Fibroblast of skin of right quadriceps (primary cell): ENCODE measurements at places on chromosomes 12 and 14.

- peak; percentile 53 for DNase-seq
Measured at GRCh38 chr14:56122301-56122700, 4.1 kb downstream of the PELI2 start.

DNA sequence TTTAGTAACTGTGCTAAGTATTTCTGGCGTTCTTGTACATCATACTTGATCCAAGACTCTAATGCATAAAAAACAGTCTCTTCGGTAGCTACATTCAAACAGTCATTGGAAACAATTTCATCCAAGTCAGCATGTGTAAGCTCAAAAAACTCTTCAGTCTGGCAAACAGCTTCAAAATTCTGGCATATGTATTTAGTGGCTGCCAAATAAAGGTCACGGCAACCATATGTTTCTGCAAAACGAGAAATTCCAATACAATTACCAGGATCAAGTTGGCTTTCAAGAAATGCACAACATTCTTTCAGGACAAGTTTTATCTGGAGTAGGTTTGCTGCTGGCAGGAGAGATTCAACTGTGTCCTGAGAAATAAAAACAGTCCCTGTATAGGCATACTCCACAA lies 16.5 kb downstream of the KLHL28 start:
- DNase-seq, result peak; percentile 94

GRCh38 chr14:95272057-95272456 lies 47.7 kb downstream of the CLMN start:
- no peak for DNase-seq

DNA sequence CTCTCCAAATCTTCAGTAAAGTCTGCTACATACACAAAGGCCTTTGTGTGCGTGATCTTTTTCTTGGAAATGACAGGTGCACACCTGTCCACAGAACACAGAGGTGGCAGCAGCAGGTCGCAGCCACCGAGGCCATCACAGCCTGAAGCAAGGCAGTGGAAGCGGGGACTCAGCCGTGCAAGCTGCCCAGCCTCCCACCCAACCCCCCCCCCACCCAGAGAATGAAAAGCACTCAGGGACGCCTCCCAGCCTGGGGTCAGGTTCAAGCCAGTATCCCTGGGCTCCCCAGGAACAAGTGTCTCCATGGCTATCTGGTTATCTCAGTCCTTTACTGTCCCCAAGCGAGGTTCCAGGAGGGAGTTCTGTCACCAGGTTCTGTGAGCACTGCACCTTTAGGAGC lies 31.2 kb upstream of the TSPAN9 start:
- DNase-seq, result no peak

DNA sequence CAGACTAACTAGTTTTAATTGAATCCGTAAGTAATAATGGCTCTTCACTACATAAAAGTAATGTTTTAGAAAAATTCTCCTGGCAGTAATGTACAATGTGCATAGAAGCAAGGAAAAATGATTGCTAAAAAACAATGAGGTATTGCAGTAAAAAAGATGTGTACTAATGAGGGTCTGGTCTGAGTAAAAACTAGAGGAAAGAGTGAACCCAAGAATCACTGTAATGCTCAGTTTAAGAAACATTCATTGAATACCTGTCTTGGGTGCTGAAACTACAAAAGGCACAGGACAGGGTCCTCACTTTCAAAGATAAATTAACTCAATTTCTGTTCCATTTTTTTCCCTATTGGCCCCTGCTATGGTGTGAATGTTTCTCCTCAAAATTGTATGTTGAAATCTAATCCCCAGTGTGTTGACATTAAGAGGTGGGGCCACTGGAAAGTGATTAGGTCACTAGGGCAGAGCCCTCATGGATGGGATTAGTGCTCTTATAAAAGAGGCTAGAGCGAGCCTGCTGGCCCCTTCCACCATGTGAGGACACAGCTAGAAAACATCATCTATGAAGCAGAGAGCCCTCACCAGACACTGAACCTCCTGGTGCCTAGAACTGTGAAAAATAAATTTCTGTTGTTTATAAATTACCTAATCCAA lies 51.6 kb downstream of the RPS6KA5 start:
- DNase-seq, result no peak

- no peak for DNase-seq
Measured at GRCh38 chr14:71952381-71953363, 20.4 kb downstream of the RGS6 start.

DNA sequence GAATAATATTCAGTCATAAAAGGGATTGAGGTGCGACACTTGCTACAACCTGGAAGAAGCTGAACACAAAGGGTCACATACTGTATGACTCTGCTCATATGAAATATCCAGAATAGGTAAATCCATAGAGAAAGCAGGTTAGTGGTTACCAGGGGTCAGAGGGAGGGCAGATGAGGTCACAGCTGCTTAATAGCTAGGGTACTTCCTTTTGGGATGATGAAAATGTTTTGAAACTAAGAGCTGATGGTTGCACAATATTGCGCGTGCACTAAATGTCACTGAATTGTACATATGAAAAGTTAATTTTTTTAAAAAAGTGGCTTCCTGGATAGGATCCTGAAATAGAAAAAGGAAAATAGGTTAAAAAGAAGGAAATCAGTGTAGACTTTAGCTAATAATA lies 23.8 kb downstream of the NEUROD4 start:
- no peak for DNase-seq

- DNase-seq, result no peak
Measured at GRCh38 chr12:28226705-28227104, 36.4 kb downstream of the CCDC91 start.

DNA sequence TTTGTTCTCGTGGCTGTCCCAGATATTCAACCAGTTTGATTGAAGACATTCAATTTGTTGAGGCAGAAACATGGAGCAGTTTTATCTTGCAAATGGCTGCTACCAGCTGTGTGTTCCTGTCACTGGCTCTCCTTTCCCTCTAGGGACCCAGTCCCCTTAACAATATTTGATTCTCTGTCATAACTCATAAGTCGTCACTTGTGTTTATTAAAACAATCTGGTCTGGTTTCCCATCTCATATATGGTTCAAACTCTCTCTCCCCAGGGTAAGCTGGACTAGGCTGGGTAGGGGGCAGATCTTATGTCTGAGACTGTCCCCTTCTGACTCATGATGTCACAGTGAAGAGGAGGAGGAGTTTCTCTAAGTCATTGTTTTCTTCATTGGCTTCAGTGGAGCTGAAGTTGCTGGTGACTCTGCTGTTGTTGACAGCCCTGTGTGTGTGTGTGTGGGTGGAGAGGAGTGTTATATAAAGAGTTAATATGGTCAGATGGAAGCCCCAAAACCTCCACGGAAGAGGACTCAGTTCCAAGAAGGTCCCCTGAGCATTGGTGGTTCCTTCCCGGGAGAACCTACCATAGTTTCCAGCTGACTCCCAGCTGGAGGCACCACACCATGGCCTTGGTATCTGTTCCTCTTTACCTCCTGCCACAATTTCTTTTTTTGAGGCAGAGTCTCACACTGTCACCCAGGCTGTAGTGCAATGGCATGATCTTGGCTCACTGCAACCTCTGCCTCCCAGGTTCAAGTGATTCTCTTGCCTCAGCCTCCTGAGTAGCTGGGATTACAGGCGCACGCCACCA lies 16.1 kb upstream of the GNG2 start:
- no peak for DNase-seq

DNA sequence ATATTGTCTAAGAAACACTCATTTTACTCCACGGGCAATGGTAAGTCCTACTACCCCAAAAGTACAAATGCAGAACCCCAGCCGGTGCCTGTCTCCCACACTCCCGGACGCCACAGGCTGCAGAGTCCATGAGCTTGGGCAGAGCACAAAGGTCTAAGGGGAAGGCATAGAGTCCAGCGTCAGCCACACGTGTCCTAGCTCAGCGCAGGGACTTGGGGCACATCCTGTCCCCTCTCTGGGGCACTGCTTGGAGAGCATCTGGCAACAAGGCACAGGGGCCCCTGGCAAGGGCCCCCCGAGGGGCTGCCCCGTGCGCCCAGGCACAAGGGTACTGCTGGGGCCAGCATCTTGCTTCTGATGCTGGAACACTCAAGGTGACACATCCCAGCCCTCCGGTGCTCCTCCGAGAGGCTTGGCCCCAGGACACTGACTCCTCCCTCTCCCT lies 58.4 kb downstream of the BCL11B start:
- no peak for DNase-seq

DNA sequence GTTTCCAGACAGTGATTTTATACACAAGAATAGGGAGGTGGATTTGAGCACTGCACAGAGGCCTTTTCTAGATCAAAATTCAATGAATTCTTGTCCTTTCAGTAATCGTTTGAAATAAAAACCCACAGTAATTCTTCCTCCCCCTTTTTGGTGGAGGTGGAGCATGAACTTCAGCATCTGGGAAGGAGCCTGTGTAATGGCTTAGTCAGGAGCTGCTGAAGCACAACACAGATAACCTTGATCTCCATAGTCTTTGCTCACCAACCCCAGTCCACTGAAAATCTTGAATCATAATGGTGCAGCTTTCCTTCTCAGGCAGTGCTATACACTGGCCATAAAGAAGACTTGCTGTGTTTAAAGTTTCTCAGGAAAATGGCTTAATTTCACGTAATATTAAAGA lies 6.4 kb upstream of the TBPL2 start:
- peak; percentile 87 for DNase-seq

- peak; percentile 97 for DNase-seq
Measured at GRCh38 chr14:80941241-80942185, at the start of gene CEP128. Gene CEP128, minus strand, starts transcription at chr14:80941738.

DNA sequence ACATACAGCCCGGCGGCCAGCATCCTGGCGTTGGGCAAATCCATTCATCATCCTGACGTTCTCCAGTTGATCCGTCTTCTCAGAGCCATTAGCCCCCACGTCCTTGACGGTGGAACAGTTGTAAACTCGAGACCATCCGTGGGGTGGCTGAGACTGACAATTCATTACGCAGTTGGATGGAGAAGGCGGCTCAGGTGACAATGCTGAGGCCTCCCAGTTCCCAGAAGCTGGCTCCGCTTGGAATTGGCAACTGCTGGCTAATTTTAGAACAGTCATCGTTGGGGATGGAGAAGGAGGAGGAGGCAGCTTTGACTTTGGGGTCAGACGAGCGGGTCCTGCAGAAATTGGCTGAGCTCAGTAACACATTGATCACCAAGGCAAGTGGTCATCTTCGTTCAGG lies 186.5 kb downstream of the PHETA1 start:
- DNase-seq, result no peak

DNA sequence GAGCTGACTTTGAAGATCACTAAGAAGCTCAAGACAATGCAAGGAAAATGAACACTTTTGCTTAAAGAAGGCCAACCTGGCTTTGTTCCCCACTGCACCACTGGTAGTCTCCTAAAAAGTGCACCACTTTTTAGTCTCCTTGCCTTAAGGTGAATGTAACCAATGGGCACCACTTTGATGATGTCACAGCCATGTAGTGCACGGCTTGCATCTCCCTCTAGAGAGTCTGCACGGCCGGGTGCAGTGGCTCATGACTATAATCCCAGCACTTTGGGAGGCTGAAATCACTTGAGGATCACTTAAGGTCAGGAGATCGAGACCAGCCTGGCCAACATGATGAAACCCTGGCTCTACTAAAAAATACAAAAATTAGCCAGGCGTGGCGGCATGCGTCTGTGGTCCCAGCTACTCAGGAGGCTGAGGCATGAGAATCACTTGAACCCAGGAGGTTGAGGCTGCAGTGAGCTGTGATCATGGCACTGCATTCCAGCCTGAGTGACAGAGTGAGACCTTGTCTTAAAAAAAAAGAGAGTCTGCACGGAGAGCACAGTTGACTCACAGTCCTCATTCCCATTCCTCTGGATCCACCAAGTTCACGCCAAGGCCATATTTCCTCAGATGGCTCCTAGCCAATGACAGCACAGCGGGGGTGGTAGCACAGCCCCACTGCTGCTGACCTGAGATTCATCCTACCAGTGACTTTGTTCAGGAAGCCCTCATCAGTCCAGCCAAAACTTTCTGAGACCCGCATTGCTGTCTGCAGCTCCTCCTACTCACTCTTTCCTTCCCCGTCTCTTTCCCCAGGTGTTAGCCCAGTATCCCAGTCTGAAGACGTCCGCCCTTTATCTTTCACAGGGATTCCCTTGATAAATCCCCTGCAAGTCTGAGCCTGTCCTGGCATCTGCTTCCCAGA lies 16.5 kb upstream of the IFT81 start:
- DNase-seq, result peak; percentile 98
